ENCODE measurements at places on chromosomes 3 and 15.
A peak's percentile ranks its signal among the peaks of the same experiment; 100 is the strongest.

GRCh38 chr3:18049096-18049495 lies 306.7 kb upstream of the TBC1D5 start:
- no peak for DNase-seq

GRCh38 chr3:146189519-146190173 lies 28.7 kb upstream of the PLOD2 start:
- no peak for DNase-seq

GRCh38 chr3:7272203-7272602 lies 411.3 kb downstream of the GRM7 start:
- DNase-seq = no peak

DNA sequence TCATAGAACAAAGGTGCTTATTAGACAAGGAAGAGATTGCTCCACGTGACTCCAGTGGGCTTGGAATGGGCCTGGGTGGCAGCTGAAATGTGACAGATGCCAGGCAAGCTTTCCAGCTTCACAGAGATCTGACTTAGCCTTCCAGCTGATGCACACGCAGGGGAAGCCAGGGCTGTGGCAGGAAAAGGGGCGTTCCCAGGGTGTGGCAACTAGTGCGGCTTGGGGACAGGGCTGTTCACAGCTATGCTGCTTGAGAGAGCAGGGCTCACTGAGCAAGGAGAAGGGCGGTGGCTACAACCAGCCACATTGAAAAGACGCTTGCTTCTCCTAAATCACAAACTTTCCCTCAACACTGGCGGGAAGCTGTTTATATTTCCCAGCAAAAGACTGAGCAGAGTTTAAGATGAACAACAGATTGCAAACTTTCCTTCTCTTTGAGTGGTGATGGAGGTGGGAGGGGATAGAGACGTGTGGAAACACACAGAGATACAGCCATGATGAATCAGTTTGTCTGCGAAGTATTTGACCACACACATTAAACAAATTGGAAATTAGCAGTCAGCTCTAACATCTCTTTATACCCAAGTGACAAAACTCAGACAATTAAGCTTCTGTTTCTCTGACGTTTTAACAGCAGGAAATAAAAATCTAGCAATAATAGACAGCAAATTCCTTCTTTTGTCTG lies 127.5 kb downstream of the BDH1 start:
- peak; percentile 8 for DNase-seq

DNA sequence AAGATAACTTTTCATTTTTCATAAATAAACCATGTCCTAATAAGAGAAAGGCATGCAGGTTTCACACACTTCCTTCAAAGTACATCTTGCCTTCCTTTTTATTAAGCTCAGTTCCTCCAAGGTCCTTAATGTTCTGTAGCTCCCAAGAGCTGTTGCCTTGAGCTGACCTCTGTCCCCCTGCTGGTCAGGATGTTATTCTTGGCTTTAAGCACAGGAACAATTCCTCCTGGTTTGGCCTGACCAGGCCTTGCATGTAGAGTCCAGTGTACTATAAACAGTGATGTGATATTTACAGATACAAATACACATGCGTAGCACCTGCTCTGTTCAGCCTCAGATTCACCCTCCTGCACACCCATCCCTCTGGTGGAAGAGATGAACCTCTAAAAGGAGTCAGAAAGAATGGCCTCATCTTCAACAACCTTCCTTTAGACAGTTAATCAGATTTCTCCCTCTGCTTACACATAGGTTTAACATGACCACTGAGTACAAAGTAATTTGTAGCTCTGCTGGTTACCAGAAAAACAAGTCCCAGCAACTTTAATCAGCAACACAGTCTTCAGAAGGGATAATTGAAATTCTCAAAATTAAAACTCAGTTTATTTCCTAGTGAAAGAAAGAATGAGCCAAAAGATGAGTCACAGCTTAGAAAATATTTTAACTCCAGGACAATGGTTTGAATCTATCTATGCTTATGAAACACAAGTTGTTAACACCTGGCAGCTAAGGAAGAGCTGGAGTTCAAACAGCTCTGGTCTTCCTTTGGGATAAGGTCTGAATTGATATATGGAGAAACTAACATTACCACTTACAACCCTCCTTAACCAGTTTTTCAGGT lies 46.5 kb downstream of the PTPN9 start:
- no peak for DNase-seq

DNA sequence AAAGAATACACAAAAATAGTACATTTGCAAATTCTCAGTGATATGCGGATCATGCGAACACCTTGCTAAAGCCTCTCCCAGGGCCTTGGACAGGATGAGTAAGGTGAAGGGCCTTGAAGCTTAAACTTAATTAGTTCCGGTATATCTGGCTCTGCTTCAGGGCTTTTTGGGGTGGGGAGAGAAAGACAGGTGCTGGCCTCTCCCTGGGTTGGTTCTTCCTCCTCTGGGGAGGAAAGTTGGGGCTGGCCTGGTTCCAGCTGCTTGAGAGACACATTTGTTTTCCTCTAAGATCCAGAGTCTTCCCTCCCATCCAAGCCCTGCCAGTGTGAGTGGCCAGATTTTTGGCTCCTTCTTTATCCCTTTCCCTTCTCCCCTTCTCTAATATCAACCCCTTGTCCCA lies 64.7 kb upstream of the EPHB3 start:
- DNase-seq = no peak

GRCh38 chr15:53658255-53658654 lies 101.2 kb downstream of the WDR72 start:
- no peak for DNase-seq
